ENCODE measurements at places on chromosomes 4 and X. TPM values are rescaled to one million over a fixed set of nuclear protein-coding genes. Genes with fewer than 3 reads are reported as not detected.

Gene HGFAC
- total RNA-seq: 0.49 TPM

Gene NEUROG2
- total RNA-seq: not detected

Gene OGT
- 128 TPM for total RNA-seq

Gene FMR1
- 33.3 TPM for total RNA-seq

Gene GPR173
- 11.3 TPM for total RNA-seq

Gene CYBB
- not detected for total RNA-seq

Gene F8A2
- total RNA-seq: not detected

Gene PSAPL1
- total RNA-seq: not detected

Gene GABRE
- 6.1 TPM for total RNA-seq

All from endothelial cell of umbilical vein (primary cell).